ENCODE measurements at places on chromosomes 11 and 22. TPM values are rescaled to one million over a fixed set of nuclear protein-coding genes. Genes with fewer than 3 reads are reported as not detected.

Gene OPCML
- total RNA-seq, result 23.2 TPM

Gene P2RX6
- 2.2 TPM for total RNA-seq

Gene TP53AIP1
- 0.82 TPM for total RNA-seq

Gene CCDC179
- total RNA-seq, result not detected
